ENCODE measurements at places on chromosomes 16 and 17.

DNA sequence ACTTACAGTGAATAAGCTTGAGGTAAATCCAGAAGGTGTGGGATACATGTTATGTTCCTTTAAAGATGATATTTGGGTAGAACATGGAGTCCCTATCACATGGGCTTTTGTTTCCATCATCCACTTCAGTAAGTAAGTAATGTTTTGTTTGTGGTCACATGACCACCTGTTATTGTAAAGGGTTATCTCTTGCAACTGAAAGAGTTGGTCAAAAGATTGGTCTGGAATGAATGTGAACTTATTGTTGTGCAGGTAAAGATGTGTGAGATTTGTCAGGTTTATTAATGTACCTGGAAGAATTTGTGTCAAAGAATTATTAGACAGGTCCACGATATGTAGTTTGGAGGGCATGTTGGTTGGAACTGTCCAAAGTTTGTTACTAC, 1.6 kb downstream of the OMG start:
- no peak for DNase-seq

DNA sequence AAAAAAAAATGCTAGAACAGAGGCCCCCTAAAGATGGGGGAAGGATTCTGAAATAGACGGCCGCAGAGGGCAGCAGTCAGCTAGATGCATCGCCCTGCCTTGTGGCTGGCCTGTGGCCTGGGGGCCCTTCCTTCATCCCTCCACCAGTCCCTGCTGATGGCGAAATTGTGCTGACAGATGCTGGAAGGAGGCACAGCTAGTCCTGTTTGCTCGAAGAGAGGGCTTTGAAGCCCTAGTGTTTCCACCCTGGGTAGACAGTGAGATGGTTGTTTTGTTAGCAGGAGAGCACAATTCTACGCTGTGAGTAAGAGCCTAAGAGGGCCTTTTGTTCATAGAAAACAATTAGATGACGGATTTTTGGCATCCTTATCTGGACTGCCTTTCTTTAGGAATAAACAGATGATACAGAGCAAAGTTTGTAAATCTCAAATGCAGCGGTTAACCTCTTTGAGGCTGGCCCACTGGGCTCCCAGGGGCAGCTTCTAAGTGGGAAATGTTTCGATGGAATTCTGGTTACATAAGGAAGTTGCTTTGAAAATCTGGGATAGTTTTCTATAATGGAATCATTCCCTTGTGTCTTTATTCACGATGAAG, 23.0 kb downstream of the VPS35L start:
- DNase-seq = no peak

GRCh38 chr16:61210076-61210475, 826.2 kb downstream of the CDH8 start:
- no peak for DNase-seq

DNA sequence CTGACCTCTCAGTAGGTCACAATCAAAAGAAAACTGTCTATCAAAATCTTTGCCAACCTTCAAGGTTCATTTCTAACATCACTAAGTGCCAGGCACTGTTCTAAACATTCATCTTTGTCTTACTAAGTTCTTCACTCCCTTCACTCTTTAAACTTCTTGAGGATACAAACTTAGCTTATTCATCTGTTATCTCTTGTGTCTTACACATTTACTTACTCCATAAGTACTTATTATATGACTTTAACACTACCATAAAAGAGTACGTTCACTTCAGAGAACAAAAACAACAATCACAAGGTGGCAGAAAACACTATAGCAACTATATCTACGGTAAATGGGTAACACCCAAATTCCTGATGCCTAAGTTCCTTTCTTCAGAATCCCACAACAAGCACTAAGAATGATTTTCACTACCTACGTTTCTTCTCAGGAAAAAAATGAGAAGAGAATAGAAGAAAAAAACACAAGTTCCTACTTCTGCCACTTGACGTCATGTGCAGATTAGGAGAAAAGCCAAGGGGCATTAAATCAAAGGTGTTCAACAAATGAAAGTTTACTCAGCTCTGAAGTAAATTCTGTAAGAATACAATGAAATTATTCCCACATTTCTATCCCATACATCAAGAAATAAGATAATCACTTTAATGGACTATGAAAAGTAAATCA, 29.2 kb downstream of the KANSL1 start:
- no peak for DNase-seq

- DNase-seq = no peak
Observed at GRCh38 chr17:45292696-45293412, 24.0 kb downstream of the MAP3K14 start.

DNA sequence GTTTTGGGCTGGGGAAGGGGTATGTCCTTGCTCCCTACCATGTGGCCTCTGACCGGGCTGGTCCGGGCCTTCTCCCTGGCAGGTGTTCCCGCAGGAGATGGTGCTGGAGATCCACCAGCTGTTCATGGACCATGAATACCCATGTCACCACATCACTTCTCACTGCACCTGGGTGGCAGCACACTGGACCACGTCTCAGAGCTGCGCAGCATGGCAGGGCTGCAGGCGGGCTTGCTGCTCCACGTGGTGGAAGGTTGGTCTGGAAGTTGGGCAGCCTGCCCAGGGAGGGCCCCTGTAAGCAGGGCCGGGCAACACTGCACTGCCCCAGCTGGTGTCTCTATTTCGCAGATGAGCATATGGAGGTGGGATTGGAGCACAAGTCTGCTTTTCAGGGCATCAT, 169.5 kb upstream of the ZNF267 start:
- DNase-seq = no peak

- DNase-seq = no peak
Observed at GRCh38 chr17:43962479-43962878, 8.7 kb upstream of the PYY start.

DNA sequence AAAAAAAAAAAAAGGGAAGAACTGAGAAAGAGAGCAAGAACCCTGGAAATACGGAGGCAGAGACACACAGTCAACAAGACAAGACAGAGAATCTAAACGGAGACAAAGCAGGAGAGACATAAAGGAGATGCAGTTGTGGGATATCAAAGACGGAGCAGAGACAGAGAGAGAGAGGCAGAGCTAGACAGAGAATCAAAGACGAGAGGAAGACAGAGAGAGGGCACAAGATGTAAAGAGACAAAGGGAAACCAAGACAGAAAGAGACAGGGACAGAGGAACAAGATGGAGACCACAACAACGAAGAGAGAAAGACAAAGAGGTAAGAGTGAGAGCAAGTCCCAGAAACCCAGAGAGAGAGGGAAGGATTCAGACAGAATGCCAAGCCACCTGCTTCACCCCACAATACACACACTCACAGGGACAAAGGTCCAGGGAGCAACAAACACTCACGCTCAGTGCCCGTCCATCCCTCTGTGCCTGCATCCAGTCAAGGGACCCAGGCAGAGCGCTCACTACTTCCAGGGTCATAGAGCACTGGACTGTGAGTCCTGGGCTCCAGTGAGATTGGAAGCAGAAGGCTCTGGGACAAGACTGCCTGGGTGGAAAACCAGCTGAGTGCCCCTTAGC, 88.9 kb downstream of the C16orf78 start:
- DNase-seq = no peak

Data from NCI-H187 treated with DMSO at 0.1 percent for 48 hours (cell line).